Glomerular endothelial cell (primary cell): ENCODE measurements at places on chromosomes 1 and 21. TPM values are rescaled to one million over a fixed set of nuclear protein-coding genes. Genes with fewer than 3 reads are reported as not detected.
A peak's percentile ranks its signal among the peaks of the same experiment; 100 is the strongest.

The SYNC gene
- total RNA-seq: 17.6 and 23.9 TPM in 2 replicates

GRCh38 chr1:202638019-202638700, 72.1 kb downstream of the SYT2 start:
- DNase-seq: no peak

GRCh38 chr1:246765521-246765920, 41.3 kb downstream of the SCCPDH start:
- no peak for DNase-seq

DNA sequence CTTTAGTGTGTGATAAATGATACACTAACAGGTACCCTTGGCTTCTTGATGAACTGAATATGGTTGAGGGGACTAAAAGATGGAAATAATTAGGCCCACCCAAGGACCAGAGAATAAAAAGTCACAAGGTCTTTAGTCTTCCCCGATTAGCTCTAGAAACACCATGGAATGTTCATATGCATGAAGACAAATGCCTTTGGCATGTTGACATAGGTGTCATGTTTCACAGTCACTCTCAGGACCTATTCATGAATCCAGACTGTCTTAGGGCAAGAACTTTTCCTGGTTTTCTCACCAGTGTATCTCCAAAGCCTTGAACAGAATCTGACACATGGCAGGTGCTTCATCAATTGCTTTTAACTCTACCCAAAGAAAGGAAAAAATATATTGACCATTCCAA, 412.8 kb downstream of the AJAP1 start:
- DNase-seq: no peak

The MANEAL gene
- 1.1 and 2.2 TPM in 2 replicates for total RNA-seq

The CLDN17 gene
- total RNA-seq: not detected in 2 replicates

The ARHGEF16 gene
- total RNA-seq: 1.5 TPM in 2 replicates

DNA sequence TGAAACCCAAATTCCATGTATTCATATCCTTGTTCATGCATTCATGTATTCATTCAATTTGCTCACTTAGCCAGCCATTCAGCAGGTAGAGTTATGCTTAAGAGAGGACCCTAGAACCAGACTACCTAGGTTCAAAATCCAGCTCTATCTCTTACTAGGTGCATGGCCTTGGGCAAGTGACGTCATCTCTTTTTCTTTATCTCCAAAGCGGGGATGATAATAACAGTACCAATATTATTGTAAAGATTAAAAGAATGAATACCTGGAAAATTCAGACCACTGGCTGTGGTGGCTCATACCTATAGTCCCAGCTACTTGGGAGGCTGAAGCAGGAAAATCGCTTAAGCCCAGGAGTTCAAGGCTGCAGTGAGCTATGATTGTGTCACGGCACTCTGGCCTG, 33.9 kb upstream of the CLIC4 start:
- DNase-seq: no peak

DNA sequence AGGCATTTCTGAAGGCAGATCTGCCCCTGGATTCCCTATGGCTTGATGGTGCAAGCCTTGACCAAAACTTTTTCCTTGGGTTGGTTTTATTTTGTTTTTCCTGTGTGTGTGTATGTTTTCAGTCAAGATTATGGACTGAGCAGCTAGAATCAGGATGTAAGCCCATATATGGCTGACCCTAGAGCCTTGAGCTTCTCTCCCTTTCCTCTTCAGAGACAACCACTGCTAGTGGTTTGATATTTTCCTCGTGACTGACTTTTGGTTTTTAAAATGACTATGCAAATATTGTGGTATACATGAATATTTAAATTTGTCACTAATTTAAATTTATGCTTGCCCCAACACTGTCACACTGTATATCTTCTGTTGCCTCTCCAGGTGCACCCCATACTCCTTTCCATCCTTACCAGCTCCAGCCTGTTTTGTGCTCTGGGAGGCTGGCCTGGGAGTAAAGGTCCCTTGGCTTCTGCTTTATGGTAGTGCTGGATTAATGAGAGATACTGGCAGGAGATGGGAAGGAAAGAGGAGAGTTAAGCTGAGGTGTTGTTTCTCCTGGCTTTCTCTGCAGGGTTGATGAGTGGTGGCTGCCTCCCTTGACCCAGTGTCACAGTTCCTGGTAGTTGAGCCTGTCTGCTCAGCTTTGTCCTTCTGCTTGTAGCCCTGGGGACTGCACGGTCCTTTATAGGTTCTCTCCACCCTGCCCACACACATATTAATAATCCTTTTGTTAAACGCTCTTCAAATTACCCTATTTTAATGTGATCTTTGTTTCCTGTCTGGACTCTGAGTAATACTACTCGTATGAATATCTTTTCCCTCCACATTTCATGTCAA, 44.4 kb downstream of the RWDD3 start:
- DNase-seq: no peak

The NHLH1 gene
- total RNA-seq: 0.05 TPM in 1 of 2 replicates, not detected in the other

GRCh38 chr1:160338580-160338979, 4.5 kb downstream of the COPA start:
- no peak for DNase-seq

DNA sequence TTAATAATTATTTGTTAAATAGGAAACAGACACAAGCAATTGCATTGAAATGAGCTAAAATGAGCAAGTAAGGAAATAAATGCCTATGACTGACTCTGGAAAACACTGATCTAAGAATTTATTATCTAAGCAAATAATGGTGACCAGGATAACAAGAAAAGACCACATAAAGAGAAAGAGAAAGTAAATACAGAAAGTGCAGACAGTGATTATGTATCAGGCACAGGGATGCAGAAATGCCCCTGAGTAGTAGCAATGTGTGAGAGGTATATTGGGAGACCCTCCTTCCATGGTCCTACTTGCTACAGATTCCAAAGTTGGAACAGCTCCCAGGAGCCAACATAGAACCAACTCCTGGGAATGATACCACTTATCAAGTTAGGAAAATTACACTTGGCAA, 33.3 kb upstream of the MUTYH start:
- no peak for DNase-seq

DNA sequence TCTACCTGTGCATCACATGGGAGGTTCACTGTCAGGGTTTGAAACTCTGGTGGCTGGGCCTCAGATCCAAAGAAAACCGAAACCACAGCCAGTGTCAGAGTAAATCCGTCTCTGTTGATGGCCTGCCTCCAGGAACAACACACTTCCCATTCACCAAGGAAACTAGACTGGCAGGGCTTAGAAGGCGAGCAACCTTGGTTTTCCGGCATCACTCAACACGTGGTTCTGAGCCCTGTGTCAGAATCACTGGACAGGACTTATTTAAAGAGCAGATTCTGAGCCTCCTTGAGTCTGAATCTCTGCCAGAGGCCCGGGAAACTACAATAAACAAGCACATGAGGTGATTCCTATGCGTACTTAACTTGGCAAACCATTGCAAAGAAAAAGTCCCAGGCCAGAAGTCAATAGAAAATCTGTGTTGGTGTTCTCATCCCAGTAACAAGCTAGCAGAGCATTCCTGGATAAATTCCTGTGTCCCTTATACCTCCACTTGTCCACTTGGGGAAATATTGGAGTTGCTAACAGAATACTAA, 70.0 kb downstream of the KCTD3 start:
- DNase-seq: no peak

- no peak for DNase-seq
Measured at GRCh38 chr1:37317870-37318467, 156.4 kb upstream of the ZC3H12A start.

The GPR52 gene
- total RNA-seq: 2.9 TPM in 1 of 2 replicates, not detected in the other

DNA sequence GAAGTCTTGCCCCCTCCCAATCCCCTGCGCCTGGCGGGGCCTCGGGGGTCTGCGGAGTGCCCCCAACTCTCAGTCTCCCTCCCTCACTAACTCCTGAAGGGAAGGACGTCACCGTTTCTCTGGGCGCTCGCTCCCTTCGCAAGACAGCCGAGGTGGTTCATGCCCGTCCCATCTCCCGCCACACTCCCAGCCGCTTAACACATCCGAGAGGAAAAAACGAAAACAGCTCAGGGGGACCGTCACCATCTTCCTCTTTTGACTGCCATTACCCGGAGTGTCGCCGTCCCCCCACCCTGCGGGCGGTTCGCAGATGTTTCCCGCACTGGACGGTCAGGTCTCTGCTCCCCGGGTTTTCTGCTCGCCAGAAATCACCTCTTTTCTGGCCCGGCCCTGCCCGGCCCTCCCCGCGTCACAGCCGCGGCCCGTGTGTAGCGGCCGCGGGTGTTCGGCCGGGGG, 532 bp downstream of the ERO1B start:
- no peak for DNase-seq

The CFHR4 gene
- not detected in 2 replicates for total RNA-seq

GRCh38 chr1:232519186-232519585, 110.7 kb downstream of the SIPA1L2 start:
- DNase-seq: no peak

DNA sequence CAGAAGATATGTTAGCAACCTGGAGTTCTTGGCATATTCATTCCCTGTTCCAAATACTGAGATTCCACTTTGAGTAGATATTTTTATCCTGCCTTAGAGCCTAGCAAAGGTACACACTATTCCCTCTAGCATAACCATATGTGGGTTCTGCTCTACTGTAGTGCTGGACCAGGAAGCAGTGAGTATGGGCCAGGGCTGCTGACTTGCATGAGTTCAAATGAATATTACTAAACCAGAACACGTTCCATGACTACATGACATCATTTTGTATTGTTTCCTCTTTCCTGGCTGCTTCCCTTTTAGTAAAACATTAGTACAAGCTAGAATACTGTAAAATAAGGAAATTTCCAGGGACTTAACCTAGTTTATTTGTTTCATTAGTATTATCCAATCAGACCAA, 41.1 kb downstream of the TNFSF18 start:
- DNase-seq: peak; percentile 14

DNA sequence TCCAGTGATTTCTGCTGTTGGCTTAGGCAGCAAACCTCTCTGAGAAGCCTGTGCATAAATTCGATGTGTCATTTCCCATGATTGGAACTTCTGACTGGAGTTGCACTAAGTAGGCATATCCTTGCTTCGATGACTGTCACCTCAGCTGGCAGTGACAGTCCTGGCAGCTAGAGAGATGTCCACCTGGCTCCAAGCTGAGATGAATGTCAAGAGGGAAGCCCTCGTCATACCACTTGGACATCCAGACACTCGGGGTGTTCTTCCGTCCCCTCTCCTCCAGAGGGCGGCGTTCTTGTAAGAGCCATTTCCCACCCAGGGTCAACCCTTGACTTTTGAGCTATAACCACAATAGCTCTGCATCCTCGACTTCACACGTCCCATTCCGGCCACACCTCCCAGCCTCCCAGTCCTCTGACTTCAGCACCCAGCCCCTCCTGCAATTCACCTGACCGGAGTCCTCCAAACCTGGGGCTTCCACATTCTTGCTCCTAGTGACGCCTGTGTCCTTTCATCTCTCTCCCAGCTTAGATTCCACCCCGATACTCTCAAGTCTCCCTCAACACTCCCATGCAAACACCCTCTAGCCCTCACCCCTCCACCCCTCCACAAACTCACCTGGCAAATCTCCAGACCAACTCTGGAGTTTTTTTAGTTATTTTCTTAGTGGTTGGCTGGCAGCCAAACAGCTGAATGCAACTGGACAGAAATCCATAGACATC, 17.3 kb downstream of the CA6 start:
- peak; percentile 58 for DNase-seq

DNA sequence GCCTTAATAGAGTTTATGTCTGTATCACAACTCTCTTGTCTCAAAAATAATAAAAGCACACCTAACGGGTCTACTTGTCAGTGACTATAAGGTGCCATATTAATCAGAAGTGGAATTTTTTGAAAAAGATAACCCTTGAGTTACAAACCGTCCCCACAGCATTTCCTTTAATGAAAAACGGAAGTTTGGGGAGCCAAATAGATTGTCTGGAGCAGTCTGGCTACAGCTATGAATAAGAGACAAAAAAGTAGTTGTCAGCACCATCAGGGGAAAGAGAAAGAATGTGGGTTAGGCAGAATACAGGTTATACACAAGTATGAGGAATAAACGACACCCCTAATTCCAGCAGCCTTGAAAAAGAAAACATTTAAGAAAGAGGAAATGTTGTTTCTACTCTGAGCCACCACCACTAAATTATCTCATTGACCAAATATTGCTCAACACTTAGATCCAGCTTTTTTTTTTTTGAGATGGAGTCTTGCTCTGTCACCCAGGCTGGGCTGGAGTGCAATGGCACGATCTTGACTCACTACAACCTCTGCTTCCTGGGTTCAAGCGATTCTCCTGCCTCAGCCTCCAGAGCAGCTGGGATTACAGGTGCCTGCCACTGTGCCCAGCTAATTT, 29.4 kb upstream of the USP24 start:
- DNase-seq: no peak

DNA sequence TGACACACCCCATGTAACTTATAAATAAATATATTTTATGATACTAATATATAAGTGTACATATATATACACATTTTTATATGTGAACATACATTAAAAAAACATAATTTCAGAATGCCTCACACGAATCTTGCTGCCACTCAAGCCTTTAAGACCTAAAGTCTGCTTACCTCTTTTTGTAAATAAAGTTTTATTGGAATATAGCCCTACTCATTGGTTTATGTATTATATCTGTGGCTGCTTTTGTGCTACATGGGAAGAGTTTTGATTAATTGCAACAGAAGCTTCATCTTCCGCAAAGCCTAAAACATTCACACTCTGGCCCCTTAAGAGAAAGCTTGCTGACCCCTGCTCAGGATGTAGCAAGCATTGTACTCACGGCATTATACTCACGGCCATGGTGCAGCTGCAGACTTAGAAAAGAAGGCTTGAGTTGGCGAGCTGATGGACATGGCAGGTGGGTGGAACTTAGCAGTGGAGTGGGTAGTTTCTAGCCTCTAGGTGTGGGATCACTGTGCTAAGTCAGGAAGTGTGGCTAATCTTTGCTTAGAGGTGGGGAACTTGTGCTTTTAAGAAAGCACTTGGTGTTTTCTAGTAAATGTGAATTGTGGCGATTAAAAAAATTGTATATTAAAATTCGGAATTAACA, 80.8 kb downstream of the DYRK1A start:
- no peak for DNase-seq

GRCh38 chr21:44696572-44696971, 400 bp upstream of the KRTAP10-12 start:
- DNase-seq: no peak

DNA sequence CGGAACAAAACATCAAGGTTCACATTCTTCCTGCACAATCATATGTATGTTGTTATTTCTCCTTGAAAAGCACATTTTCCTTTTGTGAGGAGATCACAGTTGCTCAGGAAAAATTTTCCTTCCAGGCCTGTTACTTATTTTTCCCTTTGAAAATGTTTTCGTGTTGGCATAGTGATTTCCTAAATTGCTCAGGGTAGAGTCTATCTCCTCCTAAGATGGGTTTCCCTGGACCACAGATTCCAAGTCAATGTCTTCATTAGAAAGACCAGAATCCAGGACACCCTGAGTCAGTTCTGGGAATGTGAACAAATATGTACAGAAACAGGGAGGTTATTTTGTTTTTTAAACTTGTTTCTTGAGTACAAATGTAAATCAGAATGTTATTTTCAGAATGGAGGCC, 94.3 kb upstream of the C1orf105 start:
- no peak for DNase-seq

The BRINP3 gene
- not detected in 2 replicates for total RNA-seq

The ZSWIM5 gene
- 0.24 and 0.29 TPM in 2 replicates for total RNA-seq

DNA sequence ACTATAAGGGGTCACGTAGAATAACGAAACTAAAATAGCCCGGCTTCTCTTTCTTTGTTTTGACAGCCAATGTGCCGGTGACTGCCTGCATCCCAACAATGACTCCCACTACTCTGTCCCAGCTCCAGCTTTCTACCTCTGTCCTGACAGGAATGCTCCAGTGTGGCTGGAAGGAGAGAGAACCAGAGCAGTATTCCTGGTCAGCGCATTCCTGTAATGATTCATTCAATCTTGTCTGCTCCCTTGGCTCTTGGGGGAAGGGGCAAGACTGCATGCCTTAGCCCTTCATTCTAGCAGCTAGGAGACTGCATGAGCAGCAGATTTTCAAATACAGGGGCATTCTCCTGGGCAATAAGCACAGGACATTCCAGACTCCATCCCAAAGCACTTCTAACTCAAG, 132.1 kb upstream of the PRMT6 start:
- DNase-seq: no peak
